Left forelimb (tissue), 1 donor: ENCODE measurements at places on chromosomes 12 and 14.

DNA sequence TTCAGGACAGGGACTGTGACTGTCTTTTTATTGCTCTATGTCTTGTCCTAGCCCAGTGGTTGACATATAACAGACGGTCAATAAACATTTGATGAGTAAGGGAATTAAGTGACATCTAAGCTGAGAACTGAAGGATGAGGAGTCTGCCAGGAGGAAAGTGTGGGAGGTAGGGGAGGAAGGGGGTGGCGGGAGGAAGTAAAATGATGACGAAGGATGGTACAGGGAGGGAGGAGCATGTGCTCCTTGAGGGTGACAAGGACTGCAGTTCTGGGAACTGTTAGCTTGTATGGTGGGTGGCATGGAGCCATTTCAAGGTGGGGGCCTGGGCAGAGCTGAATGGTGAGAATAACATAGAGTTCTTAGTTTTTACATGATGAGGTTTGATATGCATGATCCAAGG, 64.4 kb downstream of the RGS6 start:
- no peak for DNase-seq

GRCh38 chr14:99878563-99878962, 85.3 kb downstream of the EML1 start:
- DNase-seq = no peak

- no peak for DNase-seq
These were observed 15.9 kb downstream of the CFAP251 start for GRCh38 chr12:121934309-121934664.

GRCh38 chr12:13941258-13942249, 39.8 kb downstream of the GRIN2B start:
- no peak for DNase-seq

GRCh38 chr12:67722296-67722695, 73.8 kb downstream of the DYRK2 start:
- no peak for DNase-seq
